ENCODE measurements at places on chromosomes 2 and 18.

DNA sequence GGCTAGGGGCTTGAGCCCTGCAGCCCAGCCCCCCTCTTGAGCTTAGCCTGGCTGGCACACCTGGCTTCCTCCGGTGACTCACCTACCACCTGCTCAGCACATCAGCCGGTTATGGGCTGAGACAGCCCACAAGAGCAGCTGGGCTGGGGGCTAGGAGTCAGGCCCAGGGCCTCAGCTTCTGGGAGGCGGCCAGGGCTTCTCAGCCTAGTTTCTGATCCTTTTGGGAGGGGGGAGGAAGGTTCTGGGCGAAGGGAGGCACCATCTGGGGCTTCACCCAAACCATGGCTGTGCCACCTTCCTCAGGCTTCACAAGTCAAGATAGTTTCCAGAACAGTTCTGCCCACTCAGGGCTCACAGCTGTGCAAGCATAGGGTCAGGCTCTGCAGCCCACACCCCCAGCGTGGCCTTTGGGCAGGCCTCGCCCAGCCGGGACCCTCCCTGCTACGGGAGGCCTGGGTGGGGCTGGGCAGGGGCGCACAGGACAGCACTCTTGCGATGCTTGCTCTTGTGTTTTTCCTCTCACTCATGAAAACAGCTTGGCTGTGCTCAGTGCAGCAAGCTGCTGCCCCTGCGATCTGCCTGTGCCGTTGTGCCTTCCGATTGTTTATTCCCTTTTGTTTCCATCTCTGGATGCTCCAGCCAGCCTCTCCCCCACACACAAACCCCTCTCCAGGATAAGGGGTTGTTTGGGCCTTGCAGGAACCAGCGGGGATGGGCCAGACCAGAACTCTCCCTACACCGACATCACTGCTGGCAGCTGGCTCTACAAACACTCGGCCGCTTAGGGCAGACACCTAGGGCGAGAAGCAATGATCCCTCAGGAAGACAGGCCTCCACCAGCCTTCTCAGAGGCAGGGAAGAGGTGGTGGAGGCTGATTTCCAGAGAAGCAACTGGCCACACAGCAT is 26.1 kb upstream of the SEMA4C start:
- DNase-seq = no peak

DNA sequence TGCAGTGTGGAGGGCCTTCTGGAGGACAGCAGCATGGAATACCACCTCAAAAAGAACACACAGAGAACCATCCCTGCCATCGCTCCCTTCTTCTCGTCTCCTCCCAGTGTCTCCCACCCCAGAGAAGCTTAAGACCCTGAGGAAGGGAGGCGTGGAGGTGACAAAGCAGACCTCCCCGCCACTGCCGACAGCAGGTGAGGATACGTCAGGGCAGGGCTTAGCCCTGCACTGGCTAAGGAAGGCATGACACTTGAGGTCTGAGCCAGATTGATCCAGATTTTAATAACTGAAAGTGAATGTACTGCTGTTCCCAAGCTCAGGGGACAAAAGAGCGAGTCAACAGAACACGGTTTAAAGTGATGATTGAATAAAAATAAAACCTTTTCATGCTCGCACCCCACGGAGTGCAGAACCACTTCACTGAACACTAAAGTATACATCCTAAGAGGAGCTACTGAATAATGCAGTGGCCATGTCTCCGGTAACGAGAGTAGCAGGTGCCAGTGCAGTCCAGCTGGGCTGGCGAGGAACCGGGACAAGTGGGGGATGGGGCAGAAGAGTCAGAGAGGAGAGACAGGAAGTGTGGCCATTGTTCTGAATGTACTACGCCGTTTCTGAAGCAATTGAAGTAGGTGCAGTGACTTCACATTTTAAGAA is 391.0 kb downstream of the CDH2 start:
- no peak for DNase-seq

DNA sequence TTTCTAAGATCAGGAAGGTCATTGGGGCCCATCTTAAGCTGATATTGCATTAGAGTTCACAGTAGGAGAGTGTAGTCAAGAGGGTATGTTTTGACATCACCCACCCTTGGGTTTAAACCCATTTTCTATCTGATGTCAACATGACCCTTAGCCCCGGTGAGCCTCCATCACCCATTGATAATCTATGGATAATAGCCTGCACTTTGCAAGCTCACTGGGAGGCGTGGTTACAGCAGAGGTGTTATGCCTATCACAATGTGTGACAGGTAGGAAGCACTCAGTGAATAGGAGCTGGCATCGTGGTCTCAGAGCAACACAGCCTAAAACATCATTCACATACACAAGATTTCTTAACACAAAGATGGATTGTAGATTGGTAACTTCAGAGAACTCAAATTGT is 21.3 kb downstream of the IL18RAP start:
- DNase-seq = no peak

- no peak for DNase-seq
Observed at GRCh38 chr2:164913011-164913410, 42.3 kb downstream of the SLC38A11 start.

DNA sequence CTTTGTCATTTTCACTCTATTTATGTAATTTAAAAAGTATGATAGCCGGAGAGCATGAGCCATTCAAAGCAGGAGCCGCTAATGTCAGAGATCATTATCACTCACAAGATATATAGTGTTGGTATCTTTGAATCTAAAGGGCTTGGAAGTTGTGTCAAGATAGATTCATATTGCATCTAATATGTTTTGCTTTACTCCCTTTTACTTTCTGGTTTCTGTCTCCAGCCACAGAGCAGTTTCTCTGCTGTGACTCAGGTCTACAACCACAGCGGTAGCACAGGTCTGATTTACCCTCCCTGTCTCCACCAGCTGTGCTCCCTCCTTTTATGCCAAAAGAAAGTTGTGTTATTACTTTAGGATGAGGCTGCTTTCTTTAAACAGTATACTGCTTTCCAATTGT is 424.0 kb downstream of the ARHGAP15 start:
- DNase-seq = peak; percentile 23

- DNase-seq = no peak
Observed at GRCh38 chr2:157872791-157873190, 3.3 kb downstream of the ACVR1 start.

GRCh38 chr2:138356178-138356577 is 145.4 kb upstream of the SPOPL start:
- DNase-seq = peak; percentile 74

GRCh38 chr2:217804791-217805667 is 197.8 kb downstream of the TNS1 start:
- no peak for DNase-seq

- DNase-seq = no peak
Observed at GRCh38 chr2:195601361-195601760, 55.7 kb upstream of the SLC39A10 start.

DNA sequence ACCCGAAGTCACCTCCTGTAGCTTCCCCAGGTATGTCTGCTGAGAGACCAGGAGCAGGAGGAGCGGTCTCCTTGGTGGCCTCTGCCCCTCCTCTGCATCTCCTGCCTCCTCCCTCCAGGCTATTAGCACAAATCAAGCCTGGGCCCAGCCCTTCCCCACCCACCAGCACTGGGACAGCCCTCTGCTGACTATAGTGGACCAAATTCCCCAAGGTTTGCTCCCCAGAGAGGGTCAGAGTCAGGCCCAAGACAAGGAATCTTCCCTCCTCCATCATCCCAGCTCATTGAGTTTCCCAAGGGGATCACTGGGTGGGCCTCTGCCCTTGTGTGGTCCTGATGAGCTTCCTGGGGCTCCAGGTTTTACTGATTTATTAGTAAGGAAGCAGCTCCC is 62.1 kb downstream of the EMILIN2 start:
- DNase-seq = no peak

GRCh38 chr18:61957801-61958516 is 65.2 kb upstream of the RNF152 start:
- DNase-seq = peak; percentile 30

GRCh38 chr2:165630236-165630635 is 160.7 kb downstream of the CSRNP3 start:
- DNase-seq = no peak

DNA sequence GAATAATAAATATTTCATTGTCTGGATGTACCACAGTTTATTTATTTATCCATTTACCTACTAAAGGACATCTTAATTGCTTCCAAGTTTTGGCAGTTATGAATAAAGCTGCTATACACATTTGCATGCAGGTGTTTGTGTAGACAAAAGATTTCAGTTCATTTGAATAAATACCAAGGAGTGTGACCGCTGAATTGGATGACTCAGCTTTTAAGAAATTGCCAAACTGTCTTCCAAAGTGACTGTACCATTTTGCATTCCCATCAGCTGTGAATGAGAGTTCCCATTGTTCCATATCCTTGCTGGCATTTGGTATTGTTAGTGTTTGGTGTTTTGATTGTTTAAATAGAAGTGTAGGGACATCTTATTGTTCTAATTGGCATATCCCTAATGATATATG is 36.2 kb upstream of the FMNL2 start:
- no peak for DNase-seq
